ENCODE measurements at places on chromosomes 13 and 19.
A peak's percentile ranks its signal among the peaks of the same experiment; 100 is the strongest.

DNA sequence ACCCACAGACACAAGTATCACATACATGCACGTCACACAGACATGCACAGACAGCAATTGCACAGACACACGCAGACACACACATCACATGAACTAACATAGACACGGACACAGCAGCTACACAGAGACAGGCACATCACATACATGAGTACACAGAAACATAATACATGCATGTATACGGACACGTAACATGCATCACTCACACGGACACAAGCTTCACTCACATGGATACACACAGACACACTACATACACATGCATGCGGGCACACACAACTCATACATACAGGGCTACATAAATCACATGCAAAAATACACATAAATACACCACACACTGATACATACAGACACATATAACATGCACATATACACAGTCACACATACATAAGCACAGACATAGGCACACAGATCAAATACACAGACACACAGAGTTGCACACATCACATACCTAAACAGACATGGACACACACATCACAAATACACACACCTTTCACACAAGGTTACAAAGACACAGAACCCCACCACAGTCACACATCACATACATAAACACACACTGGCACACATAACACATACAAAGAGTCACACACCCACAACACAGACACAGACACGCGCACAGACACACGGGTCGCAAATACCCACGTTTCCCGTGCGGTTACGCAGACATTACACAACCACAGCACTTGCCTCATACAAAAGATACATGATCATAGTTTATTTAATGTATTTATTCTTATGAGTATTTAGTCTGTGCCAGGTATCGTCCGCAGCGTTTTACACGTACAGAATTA, 1.1 kb upstream of the LMTK3 start:
- DNase-seq: no peak

DNA sequence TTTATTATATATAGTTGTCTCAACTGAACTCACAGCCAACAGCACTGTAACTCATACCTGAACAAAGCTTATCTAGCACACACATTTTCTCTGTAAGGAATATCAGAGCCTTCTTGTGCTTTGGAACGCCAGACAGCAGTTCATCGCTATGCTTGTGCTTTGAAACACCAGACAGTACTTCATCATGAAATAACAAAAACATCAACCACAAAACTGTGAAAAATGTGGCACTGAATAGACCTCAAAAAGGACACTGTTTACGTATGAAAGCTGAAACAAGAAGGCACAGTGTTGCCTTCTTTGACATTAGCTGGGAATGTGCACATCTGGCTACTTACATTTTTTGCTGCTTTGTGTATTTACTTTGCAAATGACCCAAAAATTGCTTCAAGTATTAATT, 160.2 kb downstream of the PDS5B start:
- DNase-seq: no peak

- no peak for DNase-seq
Observed at GRCh38 chr19:2813235-2814160, 6.2 kb upstream of the ZNF554 start.

- no peak for DNase-seq
Observed at GRCh38 chr13:70694996-70695715, 586.9 kb upstream of the KLHL1 start.

DNA sequence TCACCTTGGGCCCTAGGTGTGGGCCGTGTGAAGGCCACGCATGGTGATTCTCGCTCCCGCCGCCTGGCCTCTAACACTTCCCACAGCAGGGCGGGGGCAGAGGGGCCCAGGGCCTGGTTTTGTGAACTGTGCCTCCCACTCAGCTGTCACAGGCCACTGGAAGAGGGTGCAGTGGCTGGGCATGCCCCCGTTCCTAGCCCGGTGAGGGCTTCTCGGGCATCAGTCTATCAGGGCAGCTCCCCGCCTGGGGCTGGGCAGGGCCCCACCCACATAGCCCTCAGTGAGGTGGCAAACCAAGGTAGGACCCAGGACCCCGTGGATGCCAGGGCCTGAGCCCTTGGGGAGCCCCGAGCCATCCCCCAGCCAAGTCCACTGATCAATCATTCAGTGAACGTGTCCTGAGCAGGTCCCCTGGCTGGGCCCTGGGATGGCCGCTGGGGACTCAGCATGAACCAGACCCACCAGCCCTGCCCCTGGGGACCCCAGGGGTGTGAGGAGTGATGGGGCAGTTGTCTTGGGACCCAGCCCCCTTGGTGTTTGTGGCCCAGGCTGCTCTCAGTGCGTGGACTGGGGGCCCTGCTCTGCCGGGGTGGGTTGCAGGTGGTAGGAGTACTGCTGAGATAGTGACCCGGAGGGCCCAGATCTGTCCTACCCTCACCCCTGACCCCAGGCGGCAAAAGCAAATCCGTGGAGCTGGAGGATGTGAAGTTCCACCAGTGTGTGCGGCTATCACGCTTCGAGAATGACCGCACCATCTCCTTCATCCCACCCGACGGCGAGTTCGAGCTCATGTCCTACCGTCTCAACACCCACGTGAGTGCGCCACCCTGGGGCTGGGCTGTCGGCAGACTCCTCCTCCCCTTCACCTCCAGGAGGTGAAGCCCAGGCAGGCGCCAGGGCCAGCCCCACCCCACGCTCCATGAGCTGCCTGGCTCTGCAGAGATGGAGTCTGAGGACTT, 29.4 kb downstream of the AP1M1 start:
- no peak for DNase-seq

DNA sequence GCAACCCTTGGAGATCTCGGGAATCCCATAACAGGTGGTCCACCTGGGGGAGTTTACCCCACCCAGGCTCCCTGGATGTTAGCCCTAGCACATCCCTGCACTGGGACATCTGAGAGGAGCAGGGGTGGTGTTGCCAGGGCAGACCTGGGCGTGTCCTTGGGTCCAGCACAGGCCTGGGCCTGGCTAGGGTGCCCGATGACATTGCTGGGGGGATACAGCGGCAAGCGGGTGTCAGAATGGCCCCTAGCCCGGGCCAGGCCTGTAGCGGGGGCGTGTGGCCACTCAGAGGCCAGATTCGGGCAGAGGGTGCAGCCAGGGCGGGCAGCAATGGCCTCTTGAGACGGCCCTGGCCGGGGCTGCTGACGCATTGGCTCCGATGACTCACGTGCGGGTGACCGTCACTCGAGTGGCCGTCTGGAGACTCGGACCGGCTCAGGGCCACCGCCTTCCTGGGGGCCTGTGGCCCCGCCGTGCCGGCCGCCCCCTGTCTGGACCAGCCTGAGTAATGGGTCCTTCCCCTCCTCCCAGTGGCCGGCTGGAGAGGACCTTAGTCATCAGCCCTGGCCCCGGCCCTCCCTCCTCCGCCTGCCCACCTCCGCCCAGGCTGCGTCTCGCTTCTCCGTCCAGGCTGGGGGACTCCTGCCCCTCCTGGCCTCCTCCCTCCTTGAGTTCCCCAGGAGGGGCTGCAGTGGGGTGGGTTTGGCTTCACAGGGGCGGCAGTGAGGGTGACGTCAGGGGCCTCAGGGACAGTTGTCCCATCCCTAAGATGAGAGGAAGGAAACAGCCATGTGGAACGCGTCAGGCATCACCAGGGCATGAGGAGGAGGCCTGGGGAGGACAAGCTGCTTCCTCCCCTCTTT, 23.2 kb upstream of the CRTC1 start:
- DNase-seq: peak; percentile 64

DNA sequence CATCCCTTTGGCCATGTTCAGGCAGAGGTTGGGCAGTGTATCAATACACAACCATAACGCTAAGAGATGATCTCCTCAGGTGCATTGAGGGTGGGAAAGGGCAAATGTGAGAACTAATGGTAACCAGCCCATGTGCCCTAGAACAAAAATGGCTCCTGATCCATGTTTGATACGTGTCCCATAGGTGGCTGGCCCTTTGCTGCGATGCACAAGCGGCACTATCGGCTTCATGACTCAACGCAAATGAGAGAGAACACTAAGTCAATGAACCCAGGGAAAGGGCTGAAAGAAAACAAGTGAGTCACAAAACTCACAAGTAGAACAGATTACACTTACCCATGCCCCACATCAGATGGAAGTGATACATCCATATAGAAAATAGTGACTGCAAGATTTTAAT, 201.7 kb downstream of the ABCC4 start:
- no peak for DNase-seq

DNA sequence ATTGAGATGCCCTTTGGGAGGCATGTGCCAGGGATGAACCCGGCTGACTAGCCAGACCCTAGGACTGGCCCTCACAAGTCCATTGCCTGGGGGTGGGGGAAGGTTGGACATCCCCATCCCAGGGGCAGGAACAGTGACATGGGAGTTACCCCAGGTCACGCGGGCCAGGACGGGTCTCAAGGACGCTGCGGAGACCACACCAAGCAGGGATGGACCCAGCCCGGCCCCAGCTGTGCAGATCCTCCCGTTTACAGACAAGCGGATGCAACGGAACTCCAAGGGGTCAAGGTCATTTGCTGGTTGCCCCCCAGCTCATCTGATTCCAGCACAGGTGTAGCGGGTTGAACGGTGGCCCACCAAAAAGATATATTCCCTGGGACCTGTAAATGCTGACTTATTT, 20.0 kb downstream of the F2RL3 start:
- DNase-seq: peak; percentile 66

GRCh38 chr13:41117869-41118268, 14.7 kb downstream of the KBTBD6 start:
- no peak for DNase-seq
